ENCODE measurements at places on chromosomes 7 and 10. TPM values are rescaled to one million over a fixed set of nuclear protein-coding genes. Genes with fewer than 3 reads are reported as not detected.

- DNase-seq: no peak
Observed at GRCh38 chr7:15853832-15854470, 167.5 kb upstream of the MEOX2 start.

DNA sequence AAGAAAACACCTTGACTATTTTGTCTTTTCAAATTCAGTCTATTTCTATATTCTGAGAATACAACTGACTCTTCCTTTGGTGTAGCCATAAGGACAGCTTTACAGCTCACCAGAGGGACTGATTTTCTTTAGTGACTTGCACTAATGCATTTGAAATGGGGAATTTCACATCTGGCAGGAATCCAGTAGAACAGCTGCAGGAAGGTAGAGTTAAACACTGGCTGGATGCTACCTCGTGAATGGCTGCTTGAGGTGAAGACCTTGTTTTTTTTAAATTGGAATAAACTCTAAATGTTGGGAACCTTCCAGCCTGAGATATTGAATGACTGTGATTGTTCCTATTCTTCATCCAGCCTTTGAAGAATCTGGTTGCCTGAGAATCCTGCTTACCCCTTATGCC, 139.5 kb upstream of the STK17A start:
- no peak for DNase-seq

- DNase-seq: no peak
Observed at GRCh38 chr10:110967645-110968044, 48.2 kb downstream of the SHOC2 start.

DNA sequence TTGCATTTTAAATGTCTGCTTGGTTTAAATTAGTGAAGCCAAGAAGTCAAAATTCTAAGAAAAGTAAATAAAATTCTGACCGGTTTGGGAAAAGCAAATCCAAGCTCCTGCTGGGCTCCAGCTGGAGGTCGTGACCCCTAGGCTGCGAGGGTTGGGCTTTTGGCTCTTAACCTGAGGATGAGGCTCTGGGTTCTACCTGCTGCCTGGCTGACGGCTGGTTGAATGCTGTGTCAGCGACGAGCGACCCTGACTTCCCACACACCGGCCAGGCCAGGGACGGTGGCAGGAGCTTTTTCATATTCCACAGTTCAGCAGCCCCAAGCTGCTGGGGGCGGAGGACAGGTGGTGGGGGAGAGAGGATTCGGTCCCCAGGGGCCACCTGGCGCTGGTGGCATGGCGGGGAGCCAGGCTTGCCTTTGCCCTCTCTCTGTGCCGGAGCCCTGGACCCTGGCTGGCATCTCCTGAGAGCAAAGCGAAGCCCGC, 843 bp upstream of the PLPP4 start:
- no peak for DNase-seq

Gene SEMA3E
- 19.8 TPM for total RNA-seq

Gene PLAC9
- 8.5 TPM for total RNA-seq

All from mucosa of gallbladder (tissue), 1 donor.